ENCODE measurements at places on chromosomes 5 and 9.

- peak; percentile 39 for DNase-seq
Measured at GRCh38 chr9:129930743-129931142, 95.5 kb downstream of the USP20 start.

GRCh38 chr5:138315751-138316278, 15.8 kb downstream of the CDC25C start:
- no peak for DNase-seq

GRCh38 chr9:120875954-120876841, 790 bp downstream of the PHF19 start:
- DNase-seq = peak; percentile 68

- no peak for DNase-seq
Measured at GRCh38 chr5:142314606-142315005, 10.2 kb downstream of the SPRY4 start.

GRCh38 chr5:170303549-170303948, 6.0 kb upstream of the LCP2 start:
- DNase-seq = no peak

GRCh38 chr9:124133727-124134126, 122.2 kb downstream of the LHX2 start:
- DNase-seq = peak; percentile 7

- DNase-seq = no peak
Measured at GRCh38 chr5:116521173-116521872, 53.3 kb downstream of the SEMA6A start.

DNA sequence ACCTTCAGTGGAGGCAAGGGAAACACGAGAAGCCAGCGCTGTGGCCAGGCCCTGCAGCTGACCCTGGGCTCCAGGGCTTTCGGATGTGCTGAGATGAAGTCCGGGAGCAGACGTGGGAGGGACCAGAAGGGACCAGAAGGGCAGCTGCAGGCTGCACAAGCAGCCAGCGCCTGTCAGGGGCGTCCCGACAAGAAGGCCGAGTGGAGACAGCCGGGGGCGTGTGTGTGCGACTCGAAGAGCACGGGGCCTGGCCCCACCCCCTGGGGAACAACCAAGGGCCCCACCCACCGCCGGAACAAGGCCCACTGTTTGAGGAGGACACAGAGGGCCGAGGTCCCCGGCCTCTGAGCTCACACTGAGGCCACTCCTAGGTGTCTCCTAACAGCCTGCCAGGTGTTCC, 31.4 kb downstream of the SLC12A7 start:
- no peak for DNase-seq

Data from immature natural killer cell (primary cell).